Skin of body (tissue), 3 donors: ENCODE measurements at places on chromosomes 5 and 9. TPM values are rescaled to one million over a fixed set of nuclear protein-coding genes. Genes with fewer than 3 reads are reported as not detected.

SLC25A2 gene
- total RNA-seq, result 1.4 TPM

PCDHGB6 gene
- total RNA-seq, result 5.6 TPM

ARL10 gene
- total RNA-seq, result 12.3 TPM

STKLD1 gene
- 0.49 TPM for total RNA-seq

PCDHA13 gene
- 0.79 TPM for total RNA-seq

CYSRT1 gene
- 1.4 TPM for total RNA-seq

GPR151 gene
- not detected for total RNA-seq

OR1Q1 gene
- not detected for total RNA-seq

SLCO6A1 gene
- total RNA-seq, result not detected

RASGEF1C gene
- 0.79 TPM for total RNA-seq
